Bronchial smooth muscle cell (primary cell): ENCODE measurements at places on chromosomes 16 and 17. TPM values are rescaled to one million over a fixed set of nuclear protein-coding genes. Genes with fewer than 3 reads are reported as not detected.

The TAC4 gene
- total RNA-seq = not detected in 2 replicates

The CRYBA1 gene
- not detected in 2 replicates for total RNA-seq

The TMEM220 gene
- 3.3 and 5.2 TPM in 2 replicates for total RNA-seq

The QPRT gene
- total RNA-seq = 26.4 and 41.6 TPM in 2 replicates

The CCT6B gene
- 1.5 and 4.1 TPM in 2 replicates for total RNA-seq

The ABCA10 gene
- total RNA-seq = 5.2 and 5.6 TPM in 2 replicates

The ASGR1 gene
- total RNA-seq = 0.86 and 1.6 TPM in 2 replicates

The TEX19 gene
- total RNA-seq = under 0.01 TPM in 1 of 2 replicates, not detected in the other

The CDRT4 gene
- total RNA-seq = 1.5 and 1.7 TPM in 2 replicates

The ARHGAP23 gene
- 17.3 and 19.1 TPM in 2 replicates for total RNA-seq
